HuH-7.5 (cell line): ENCODE measurements at places on chromosomes 11 and 22.

- DNase-seq: no peak
Observed at GRCh38 chr11:19826606-19827005, 114.0 kb downstream of the NAV2 start.

GRCh38 chr11:31558001-31558400, 48.4 kb downstream of the ELP4 start:
- no peak for DNase-seq

DNA sequence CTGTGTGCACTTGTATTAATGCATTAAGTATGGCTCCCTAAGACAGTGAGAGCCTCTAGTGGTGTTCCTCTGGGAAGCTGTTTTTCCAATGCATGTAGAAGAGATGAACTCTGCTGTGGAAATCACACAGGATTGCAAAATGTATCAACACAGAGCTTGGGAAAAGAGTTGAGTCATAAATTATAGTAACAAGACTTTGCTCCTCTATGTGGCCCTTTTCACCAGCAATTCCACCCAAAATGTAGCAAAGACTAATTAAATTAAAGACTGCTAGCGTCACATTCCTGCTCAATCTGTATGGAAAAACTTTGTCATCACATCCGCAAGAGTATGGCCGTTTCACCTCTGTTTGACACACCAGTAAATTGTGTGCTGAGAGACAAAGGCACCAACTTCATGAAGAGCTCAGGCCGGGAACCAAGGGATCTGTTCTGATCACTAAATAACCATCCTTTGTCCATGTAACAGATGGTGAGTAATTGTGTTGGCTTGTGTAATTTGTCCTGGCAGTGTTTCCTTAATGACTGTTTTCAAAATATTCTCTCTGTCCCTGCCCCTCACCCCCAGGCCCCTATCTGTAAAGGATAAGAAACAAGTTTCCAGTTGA, 209.2 kb upstream of the SORL1-AS1 start:
- DNase-seq: no peak

GRCh38 chr11:122440811-122441665, 214.5 kb upstream of the UBASH3B start:
- no peak for DNase-seq
